ENCODE measurements at places on chromosomes 1 and 21.
A peak's percentile ranks its signal among the peaks of the same experiment; 100 is the strongest.

DNA sequence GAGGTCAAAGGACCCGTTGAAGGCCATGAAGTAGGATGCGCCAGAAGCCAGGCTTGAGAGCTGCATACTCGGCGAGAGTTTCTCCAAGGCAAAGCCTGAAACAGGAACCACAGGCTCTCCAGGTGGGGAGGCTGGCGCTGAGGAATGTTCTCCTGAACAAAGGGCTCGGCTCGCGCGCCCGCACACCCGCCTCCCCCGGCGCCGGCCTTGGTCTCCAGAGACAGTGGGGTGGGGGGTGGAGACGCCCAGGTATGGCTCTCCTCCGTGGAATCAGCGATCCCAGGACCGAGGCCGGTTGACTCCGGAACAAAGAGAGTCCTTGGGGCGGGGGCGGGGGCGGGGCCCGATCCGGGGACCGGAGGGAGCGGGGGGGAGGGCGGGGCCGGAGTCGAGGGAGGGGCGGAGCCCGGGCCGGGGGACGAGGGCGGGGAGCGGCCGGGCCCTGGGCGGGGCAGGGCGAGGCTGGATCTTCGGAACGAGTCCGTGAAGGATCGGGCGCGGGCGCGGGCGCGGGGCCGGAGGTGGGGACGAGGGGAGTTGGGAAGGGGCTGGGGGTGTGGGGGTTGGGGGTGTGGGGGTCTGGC lies 85.0 kb downstream of the NKAIN1 start:
- peak; percentile 71 for DNase-seq

- DNase-seq, result no peak
Observed at GRCh38 chr1:240539769-240540414, 72.1 kb downstream of the GREM2 start.

DNA sequence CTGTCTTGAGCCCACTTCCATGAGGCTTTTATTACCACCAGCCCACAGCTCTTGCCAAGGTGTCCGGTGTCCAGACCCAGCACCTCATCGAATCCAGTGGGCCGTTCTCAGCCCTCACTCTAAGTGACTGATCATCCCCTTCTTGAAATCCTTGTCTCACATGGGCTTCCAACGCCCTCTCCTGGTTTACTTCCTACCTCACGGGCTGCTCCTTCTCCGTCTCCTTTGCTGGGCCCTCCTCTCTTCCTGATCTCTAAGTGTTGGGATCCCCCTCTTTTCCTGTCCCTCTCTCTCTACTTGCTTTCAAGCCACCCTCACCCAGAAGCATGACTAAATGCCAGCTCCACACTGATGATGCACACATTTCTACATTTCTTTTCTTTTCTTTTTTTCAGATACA lies 9.0 kb upstream of the RHBG start:
- DNase-seq, result peak; percentile 25

DNA sequence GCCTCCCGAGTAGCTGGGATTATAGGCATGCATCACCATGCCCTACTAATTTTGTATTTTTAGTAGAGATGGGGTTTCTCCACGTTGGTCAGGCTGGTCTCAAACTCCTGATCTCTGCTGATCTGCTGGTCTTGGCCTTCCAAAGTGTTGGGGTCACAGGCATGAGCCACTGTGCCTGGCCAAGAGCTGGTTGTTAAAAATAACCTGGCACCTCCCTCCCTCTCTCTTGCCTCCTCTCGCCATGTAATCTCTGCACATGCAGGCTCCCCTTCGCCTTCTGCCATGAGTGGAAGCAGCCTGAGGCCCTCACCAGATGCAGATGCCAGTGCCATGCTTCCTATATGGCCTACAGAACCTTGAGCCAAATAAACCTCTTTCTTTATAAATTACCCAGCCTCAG lies 74.7 kb upstream of the TLR5 start:
- DNase-seq, result no peak

DNA sequence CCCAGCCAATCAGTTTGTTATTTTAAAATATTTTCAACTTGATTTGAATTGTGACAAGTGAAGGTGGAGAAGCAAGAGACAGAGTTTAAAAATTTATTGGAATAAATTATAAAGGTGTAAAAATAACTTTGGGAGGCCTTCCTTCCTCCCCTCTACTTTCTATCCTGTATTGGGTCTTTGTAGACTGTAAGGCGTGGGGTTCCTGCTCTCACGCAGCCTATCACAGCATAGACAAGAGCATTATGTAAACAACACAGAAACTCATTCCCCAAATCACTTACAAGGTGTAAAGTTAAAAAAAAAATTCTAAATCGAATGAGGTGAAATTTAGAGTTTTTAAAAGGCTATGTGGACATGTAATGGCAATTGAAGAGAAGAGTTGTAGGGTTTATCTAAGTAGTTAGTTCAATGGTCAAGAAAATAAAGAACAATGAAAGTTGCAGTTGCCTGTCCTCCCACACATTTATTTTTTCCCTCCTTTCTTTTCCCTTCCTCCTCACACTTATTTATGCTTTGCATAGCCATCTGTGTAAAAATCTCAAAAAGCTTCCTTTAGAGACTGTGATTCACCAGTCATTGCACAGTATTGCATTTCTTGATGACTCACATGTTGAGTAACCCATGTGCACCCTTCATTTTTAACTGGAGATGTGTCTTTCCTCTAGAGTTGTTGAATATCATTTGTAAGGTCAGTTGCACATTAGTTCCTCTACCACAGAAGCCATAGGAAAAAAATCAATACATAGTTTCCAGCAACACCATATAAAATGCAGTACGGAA lies 242.2 kb downstream of the PTPRC start:
- DNase-seq, result peak; percentile 97

DNA sequence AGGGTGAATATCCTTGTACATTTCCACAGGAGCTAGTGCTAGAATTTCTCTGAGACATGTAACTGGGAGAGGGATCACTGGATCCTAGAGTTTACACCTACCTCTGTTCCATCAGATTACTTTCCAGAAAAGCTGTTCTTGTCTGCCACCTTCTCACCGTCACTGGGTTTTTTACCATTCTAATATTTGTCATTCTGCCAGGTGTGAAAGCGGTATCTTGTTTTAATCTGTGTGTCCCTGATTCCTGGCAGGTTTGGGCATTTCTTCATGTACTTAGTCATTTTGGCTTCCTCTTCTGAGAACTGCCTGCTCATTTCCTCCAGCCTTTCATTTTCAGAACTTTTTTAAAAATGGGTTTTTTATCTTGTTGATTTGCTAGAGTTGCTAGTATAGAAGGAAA lies 5.1 kb downstream of the PMF1 start:
- DNase-seq, result peak; percentile 63

DNA sequence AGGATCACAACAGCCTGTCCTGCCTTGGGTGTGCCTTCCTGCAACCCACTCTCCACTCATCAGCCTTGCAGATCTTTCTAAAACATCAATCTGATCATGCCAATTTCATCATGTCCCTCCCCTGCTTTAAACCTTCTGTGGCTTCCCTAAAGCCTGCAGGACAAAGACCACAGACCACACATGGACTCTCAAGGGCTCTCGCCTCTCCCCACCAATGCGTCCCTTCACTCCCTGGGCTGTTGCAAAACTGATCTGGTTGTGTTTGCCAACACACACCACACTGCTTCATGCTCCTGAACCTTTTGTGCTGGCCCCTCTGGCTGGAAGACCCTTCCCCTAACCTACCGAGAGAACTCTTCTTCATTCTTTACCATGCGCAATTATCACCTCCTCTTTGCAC lies 72.4 kb downstream of the ITPKB start:
- DNase-seq, result no peak

DNA sequence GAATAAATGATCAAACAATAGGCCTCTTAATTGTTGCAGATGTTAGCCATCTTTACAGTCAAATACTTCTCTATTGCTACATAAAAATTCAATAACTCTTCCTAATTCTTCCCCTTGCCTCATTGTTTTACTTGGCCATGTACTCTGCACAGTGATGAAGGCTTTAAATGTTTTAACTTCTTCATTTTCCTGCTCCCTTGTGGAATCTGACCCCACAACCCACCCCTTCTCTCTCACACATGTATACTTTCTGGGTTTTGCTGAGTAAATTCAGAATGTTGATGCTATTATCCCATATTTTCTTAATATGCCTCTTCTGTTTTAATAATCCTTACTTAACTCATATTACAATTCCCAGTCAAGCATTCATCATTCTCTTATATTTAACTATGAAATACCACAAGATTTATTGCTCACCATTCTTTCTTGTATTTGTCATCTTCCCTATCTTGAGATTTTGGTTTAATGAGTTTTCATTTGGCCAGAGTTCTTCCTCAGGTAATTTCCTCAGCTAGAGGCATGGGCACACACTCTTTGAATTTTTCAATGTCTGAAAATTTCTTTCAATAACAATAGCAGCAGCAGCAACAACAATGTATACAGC lies 327.8 kb upstream of the USP24 start:
- peak; percentile 20 for DNase-seq

DNA sequence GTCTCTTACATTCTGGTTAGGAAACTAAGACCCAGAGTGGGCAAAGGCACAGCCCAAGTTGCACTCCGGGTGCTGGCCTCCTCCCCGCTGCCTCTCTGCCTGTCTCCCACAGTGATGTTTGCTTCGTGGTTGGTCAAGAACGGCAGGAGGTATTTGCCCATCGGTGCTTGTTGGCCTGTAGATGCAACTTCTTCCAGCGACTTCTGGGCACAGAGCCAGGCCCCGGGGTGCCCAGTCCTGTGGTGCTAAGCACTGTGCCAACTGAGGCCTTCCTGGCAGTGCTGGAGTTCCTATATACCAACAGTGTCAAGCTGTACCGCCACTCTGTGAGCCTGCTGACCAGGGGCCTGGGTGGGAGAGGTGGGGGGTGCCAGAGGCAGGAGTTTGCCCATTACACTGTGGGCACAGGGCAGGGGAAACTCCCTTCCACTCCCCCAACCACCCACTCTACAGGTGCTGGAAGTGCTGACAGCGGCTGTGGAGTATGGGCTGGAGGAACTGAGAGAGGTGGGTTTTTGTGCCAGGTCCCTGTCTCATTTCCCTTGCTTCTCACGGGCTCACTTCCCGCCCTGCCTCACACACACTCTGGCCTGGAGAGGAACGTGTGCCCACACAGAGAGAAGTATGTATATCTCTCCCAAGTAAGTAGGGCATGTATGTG lies 1.9 kb downstream of the BTBD19 start:
- DNase-seq, result no peak

GRCh38 chr1:904310-904950 lies 19.3 kb upstream of the SAMD11 start:
- peak; percentile 82 for DNase-seq

DNA sequence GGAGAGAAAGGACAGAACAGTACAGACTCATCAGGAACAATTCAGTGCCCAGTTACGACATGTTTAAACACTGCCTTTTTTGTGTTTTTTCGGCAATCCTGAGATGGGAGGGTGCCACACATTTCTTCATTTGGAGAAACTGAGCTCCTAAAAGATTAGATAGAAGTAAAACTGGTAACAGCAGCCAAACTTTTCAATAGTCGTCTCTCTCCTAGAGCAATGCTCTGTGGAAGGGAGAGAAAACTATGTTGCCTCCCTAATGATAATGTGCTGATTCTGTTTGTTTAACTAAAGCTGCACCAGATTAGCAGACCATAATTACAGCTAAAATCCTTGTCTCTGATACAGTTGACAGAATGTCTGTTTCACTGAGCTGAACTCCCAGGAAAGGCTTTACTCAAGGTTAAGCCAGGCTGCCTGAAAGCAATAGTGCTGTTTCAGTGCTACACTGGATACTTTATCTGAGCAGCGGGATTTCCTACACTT lies 76.2 kb upstream of the CXADR start:
- peak; percentile 50 for DNase-seq

- peak; percentile 8 for DNase-seq
Observed at GRCh38 chr1:89069951-89070350, 4.9 kb upstream of the GBP1 start.

GRCh38 chr1:162905174-162906158 lies 44.5 kb upstream of the CCDC190 start:
- DNase-seq, result peak; percentile 69

GRCh38 chr21:42058631-42059111 lies 12.4 kb upstream of the UMODL1 start:
- DNase-seq, result no peak

DNA sequence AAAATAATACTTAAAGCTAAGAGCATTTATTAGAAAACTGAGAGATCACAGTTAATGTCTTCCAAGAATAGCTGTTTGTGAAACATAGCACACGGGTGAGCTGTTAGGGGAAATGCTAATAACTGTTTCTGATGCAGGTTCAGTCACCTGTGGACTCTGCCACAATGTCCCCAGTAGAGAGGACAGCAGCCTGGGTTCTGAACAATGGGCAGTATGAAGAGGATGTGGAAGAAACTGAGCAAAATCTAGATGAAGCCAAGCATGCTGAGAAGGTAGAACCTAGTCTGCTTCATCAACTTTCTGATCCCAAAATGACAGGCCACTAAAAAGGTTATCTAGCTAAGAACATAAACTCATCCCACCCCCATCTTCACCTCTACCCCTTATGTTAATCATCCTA lies 32.6 kb downstream of the CLEC20A start:
- no peak for DNase-seq

DNA sequence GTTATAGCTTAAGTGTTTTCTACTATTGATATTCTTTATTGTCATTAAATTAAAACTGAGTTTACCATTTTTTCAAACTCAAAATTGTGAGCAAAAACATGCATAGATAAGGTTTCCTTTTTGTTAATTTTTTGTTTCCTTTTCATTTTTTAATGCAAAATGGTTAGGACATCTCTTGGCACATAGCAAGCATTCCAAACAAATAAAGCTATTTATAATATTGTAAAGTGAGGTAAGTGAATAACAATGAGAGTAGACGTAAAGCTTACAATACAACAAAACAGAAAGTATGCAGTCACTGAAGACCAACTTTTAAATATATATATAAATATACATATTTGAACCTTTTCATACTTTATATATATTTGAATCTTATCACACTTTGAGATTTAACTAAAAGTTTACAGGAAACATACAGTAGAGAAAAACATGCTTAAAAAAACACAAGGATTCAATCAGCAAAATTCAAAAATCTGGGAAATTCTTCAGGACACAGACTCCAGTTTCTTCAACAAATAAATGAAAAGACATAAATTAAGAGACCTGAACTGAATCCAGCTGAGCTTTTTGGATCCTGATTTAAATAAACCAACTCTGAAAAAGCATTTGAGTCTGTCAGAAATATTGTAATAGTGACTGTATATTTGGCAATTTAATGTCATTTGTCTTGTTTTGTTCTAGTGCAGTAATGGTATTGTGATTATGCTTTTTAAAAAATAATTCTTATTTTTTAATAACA lies 67.5 kb upstream of the SAMSN1 start:
- peak; percentile 24 for DNase-seq

All from fibroblast of pulmonary artery (primary cell).